Stimulated activated naive CD8-positive, alpha-beta T cell treated with anti-CD3 and anti-CD28 coated beads, Interleukin-15, amount 100 ng/mL, for 72 hours (primary cell): ENCODE measurements at places on chromosomes 13 and 19.

GRCh38 chr19:38718747-38719543, 25.3 kb downstream of the CAPN12 start:
- DNase-seq, result no peak

- no peak for DNase-seq
These were observed 19.5 kb downstream of the NUFIP1 start for GRCh38 chr13:44969551-44970484.

DNA sequence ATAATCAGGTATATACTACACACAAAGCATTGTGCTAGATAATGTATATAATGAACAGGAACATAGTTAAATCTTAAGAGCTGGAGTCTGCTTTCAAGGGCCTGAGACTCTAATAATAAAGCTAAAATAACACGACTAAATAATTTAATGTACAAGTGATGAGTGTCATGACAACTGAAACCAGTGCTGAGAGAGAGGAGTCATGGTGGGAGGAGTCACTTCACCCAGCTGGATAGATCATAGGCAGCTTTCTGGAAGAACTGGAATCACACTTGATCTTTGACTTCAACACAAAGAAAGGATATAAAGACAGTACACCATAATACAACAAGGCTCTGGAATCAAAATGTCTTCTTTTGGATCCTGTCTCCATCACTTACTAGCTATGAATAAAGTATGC, 7.1 kb downstream of the RBM26 start:
- DNase-seq, result no peak

GRCh38 chr19:13762635-13763235, 1.6 kb upstream of the MRI1 start:
- no peak for DNase-seq

DNA sequence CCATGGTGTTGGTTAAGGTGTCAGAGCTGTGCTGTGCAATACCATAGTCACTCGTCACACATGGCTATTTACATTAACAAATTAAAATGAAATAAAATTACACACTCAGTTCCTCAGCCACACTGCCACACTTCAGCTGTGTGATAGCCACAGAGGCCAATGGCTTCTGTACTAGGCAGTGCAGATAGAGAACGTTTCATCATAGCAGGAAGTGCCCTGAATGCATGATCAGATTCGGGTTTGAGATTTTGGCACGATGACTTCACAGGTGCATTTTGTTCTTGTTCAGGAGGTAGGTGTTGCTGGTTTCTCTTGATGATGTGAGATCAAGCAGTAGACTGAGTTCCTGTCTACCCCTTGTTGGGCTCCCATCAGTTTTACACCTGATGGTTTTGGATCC, 6.5 kb downstream of the ARMC6 start:
- no peak for DNase-seq

GRCh38 chr13:25174304-25174703, 2.2 kb upstream of the AMER2 start:
- no peak for DNase-seq

GRCh38 chr13:32362574-32362973, 47.3 kb downstream of the BRCA2 start:
- no peak for DNase-seq

DNA sequence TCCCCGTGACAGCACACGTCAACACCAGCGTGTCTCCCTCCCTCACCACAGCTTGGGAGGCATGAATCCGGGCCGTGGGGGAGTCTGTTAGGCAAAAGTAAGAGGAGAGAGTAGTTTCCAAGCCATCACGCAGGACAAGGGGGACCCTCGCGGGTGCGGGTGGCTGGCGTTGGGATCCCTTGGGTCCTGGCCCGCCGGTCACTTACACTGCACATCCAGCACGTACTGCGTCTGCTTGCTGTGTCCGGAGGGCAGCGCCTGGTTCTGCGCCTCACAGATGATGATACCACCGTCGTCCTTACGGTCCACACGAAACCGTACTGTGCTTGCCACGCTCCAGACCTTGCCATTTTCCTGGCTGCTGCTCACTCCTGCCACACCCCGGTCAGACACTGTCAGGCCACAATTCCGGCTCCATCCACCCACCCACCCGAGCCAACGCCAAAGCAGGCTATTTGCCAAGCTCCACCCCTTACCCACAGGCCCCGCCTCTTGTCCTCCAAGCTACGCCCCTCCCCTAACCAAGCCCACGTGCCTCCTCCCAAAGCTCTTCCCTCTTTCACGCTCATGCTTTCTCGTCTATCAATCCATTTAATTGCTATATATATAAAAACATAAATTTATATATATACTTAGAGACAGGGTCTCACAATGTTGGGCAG, 6.6 kb upstream of the ZNF428 start:
- no peak for DNase-seq

GRCh38 chr13:91347996-91348905, 764 bp downstream of the MIR17HG start:
- peak; percentile 81 for DNase-seq

DNA sequence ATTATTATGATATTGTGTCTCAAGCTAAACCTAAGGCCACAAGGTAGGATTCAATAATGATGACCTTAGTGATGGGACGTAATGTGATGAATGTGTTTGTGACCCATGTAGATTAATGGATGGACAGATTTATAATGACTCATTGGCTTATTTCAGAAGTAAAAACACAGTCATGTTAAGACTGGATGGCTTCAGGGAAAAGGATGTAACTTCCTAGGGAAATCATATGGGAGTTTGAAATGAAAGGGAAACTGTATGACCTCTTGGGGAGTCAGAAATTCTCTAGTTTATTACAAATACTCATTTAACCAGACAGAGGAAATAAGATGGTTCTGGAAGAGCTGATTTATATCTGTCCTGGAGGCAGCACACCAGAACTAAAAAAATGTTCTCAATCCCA, 2.9 kb downstream of the EDNRB start:
- no peak for DNase-seq

DNA sequence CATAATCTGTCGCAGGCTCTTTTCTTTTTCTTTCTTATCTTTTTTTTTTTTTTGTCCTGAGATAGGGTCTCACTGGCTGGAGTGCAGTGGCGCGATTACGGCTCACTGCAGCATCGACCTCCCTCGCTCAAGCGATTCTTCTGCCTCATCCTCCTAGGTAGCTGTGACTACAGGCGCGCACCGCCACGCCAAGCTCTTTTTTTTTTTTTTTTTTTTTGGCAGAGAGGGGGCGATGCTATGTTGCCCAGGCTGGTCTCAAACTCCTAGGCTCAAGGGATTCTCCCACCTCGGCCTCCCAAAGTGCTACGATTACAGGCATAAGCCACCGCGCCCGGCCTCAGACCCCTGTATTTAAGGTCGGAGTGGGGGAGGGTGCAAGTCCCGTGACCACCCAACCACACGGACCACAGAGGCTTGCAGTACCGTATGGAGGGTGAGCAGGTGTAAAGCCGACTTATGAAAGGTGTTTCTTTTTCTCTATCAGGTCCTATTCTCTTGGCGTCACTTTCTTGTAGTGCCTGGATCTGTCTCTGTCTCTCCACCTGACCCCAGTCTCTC, 2.0 kb downstream of the PHLDB3 start:
- no peak for DNase-seq
